Activated CD4-positive, CD25-positive, alpha-beta regulatory T cell (primary cell): ENCODE measurements at places on chromosomes 2 and 18.

DNA sequence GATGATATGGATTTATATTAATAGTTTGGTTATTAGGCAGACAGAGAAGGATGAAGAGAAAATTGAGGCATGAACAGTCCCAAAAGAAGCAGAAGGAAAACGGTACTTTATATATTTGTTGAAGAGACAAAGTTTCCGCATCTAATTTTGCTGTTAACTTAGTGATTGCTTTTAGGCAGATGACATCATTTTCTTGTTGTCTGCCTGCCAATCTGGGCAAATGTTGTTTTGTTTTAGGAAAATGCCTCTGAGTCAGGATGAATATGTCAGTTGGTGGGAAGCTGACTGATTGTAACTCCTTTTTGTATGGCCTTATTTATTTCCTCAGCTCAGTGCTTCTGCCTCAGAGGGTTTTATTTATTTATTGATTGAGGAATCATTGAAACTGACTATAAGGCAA is 52.5 kb upstream of the CAVIN2 start:
- DNase-seq: no peak

- no peak for DNase-seq
Measured at GRCh38 chr2:69770193-69770702, 28.3 kb downstream of the ANXA4 start.

DNA sequence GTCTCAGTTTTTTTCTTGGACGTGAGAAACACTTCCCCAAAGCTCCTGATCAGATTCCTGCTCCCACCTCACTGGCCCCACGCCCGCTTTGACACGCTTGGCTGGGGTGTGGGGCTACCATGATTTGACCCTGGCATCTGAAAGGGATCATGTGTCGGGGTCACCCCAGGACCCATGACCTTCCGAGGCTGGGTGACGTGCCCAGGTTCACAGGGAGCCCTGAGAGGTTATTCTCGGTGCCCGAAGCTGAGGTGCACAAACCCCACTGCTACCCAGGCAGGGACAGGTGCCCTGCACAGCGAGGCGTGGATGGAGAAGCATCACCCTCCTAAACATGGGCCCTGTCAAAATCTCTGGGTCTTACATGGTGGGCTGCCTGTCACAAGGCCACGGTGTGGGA is 404.1 kb downstream of the GALR1 start:
- no peak for DNase-seq

- DNase-seq: no peak
Measured at GRCh38 chr18:63336366-63337099, 17.0 kb upstream of the BCL2 start.

GRCh38 chr18:23541349-23542093 is 38.2 kb downstream of the RMC1 start:
- no peak for DNase-seq

DNA sequence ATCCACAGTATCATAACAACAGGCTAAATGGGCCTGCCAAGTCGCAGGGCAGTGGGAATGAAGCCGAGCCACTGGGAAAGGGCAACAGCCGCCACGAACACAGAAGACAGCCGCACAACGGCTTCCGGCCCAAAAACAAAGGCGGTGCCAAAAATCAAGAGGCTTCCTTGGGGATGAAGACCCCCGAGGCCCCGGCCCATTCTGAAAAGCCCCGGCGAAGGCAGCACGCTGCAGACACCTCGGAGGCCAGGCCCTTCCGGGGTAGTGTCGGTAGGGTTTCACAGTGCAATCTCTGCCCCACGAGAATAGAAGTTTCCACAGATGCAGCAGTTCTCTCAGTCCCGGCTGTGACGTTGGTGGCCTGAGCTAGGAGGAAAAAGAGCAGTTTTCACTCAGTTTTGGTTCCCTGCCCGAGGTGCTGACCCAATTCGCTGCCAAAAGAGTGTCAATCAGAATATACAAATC is 32.2 kb downstream of the KCTD18 start:
- DNase-seq: no peak

DNA sequence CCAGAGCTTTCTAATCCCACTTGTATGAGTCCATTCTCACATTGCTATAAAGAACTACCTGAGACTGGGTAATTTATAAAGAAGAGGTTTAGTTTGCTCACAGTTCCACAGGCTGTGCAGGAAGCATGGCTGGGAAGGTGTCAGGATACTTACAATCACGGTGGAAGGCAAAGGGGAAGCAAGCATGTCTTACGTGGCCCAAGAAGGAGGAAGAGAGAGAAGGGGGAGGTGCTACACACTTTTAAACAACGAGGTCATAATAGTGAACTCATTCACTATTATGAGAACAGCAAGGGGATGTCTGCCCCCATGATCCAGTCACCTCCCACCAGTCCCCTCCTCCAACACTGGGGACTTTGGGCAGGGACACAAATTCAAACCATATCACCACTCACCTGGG is 67.8 kb downstream of the TTC32 start:
- no peak for DNase-seq

- DNase-seq: no peak
Measured at GRCh38 chr2:162029287-162029901, 44.6 kb downstream of the DPP4 start.

- DNase-seq: no peak
Measured at GRCh38 chr2:212441141-212441540, 97.5 kb downstream of the ERBB4 start.

DNA sequence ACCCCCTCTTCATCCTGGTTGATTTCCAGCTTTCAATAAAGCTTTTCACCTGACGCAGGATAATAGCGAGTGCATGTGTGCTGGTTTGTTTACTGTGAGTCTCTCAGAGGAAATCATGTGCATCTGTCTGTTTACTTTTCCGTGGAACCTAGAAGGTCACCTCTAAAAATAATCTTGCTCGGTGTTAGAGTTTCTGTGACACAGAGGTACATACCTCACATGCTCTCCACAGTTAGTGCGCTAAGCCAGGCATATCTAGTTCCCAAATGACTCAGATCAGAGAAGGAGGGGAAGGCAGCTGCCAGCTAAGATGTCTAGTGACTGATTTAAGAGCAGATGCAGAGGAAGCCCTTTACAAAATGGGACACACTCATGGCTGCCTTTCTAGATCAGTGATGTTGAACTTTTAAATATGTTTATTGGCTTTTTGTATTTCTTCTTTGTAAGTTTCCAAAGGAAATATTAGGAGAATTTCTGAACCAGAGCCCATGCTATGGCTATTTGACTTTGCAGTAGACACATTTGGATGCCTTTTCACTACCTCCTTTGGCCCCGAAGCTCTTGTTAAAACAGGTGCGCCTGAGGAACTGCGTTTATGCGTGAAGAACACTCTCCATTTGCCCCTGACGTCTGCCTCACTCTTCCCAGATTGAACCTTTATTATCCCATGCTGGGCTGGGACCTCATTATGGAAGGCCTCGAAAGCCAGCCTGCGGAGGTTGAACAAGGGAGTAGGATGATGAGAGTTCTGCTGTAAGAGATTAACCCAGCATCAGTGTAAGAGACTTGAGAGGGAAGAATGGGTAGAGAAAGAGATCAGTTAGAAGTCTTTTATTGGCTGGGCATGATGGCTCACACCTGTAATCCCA is 145.6 kb downstream of the FAM161A start:
- DNase-seq: no peak

DNA sequence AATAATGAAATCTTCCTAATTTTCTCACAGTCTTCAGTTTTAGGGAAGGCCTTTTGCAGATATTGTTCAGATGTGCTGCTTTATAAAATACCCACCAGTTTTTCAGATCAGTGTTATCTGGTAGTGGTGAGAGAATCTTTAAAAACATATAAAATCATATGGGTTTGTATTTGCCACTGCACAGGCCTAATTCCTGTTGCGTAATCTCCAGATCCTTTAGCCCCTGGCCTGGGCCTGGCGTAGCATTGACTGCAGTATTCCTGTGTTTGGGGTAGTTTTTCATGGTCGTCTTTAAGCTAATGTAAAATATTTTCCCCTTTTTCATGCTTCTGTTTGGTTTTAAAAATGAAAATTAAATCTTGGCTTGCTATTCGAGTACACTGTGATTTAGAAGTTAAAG is 43.2 kb downstream of the TSHZ1 start:
- no peak for DNase-seq

- no peak for DNase-seq
Measured at GRCh38 chr2:5851410-5851809, 159.2 kb downstream of the SOX11 start.

DNA sequence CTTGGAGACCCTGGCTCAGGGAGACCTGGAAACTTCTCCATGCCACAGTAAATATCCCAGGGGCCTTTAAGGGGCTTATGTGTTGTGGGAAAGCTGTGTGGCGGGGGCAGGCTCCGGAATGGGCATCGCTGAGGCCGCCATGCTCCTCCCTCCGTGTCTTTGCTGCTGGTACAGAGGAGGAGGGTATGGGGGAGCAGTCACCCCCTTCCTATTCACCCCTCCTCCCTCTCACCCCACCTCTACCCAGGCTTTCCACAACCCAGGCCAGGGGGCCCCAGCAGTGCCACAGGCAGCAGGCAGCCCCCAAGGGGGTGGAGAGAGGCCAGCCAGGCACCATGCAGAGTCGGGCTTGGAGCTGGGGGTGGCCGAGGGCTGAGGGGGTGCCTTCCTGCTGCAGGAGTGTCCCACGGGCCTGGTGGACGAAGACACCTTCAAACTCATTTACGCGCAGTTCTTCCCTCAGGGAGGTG is 28.0 kb upstream of the FAHD2A start:
- no peak for DNase-seq

DNA sequence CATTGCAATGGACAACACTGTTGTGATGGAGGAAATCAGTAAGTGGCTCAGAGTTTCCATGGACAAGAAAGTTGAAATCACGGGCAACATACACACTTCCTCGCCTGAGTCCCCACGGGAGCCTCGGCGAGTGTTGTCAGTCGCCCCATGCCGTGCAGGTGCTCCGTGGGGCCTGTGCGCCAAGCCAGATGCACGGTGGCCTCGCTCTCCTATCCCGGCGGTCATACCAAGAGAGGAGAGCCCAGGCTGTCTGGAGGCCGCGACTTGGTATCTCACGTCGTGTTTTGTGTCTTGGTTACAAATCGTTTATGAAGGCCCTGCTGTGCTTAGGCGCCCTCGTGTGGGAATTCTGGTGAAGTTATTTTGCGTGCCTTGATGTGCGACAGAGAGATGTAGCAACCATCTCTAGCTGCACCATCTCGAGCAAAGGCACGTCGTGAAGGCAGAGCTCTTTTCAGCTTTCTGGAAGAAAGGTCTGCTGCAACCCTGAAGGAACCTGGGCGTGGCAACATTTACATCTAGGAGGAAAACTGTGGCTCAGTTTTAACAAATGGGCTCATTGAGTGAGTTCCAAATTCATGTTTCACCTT is 21.8 kb downstream of the ATG4B start:
- no peak for DNase-seq

DNA sequence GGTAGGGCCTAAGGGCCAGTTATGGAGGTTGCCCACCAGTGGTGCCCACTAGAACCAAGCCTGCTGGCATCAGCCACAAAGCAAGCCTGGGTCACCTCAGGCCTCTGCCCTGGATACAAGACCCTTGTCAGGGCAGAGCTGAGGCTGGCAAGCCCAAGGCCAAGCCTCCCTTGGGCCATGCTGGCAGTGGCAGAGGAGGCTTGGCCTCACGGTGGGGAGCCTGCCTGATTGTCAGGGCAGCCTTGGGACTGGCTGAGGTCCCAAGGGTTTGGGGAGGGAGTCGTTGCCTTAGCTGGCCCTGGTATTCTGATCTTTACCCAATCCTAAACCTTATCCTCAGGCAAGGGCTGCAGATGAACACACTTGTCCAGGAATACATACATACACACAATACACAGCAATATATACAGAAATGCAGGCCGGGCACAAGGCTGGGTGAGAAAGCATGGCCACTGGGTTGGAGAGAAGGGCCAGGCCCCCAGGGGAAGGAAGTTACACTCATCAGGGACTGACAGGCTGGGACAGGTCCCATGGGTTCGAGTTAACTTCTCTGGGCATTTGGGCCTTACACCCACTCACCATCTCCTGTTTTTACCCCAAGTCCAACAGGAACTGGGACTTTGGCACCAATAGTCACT is 21.0 kb downstream of the CCT7 start:
- no peak for DNase-seq

DNA sequence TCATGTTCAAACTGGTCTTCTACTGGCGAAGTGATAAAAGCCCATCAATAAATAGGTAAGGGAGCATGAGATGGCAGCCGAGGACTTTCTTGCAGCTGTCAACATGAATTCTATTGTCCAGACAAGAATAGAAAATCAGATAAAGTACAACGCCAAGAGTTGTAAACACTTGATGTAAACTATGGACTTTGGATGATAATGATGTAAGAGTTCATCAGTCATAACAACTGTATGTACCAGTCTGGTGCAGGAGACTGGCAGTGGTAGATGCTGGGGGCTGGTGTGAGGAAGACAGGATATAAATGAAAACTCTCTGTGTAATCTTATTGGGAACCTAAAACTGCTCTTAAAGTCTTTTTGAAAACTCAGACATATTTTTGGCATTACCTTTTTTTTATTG is 155.9 kb upstream of the RASGRP3 start:
- DNase-seq: no peak

DNA sequence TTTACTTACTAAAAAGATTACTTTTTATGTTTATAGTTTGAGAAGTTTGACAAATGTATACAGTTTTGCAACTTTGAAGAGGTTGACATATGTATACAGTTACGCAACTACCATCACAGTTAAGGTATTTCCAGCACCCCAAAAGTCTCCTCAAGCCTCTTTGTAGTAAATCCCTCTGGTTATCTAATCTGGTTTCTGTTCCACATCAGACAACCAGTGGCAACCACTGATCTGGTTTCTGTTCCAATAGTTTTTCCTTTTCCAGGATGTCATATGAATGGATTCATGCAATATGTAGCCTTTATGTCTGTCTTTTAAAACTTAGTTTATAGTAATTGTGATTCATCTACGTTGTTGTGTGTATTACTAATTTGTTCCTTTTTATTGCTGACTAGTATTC is 23.5 kb downstream of the IFIH1 start:
- DNase-seq: no peak

DNA sequence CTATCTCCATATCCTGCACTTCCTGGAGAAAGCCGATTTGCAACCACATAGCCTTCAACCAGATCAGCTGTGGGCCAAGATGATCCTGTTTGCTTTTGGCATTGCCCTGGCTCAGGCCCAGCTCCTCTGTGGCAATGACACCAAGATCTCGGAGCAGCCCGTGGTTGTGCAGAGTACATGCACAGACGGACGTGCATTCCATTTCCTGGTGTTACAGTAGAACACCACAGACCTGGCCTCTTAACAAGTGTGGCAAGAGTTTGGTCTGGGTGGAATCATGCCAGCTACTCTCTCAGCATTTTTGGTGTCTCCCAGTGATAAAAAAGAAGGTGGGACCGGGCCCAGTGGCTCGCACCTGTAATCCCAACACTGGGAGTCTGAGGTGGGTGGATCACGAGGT is 20.0 kb downstream of the MALT1 start:
- no peak for DNase-seq

GRCh38 chr2:143891879-143892308 is 628.0 kb downstream of the ZEB2 start:
- no peak for DNase-seq

DNA sequence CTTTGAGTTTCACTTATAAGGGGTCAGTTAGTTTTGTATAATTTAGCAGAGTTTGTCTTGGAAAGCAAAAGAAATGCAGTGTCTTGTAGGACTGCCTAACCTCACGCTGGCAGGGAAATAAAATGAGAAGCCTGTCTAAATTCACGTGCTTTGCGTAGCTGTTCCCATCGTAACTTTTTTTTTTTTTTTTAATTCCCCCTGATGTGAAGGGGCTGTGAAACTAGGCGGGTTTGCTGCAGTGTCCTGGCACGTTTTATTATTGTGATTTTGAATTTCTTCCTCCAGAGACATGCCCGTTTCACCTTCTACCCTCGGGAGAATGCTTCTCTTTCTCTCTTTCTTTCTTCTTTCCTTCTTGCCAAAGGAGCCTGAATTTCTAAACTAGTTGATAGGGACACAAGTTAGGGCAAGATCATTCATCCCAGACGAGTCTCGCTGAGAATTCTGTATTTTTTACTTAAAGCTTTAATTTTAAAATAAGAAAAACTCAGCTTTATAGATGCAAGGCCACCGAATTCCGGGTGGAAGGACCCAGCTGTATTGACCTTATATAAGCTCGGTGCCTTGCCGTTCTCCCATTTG is 2.3 kb downstream of the MEIS1 start:
- DNase-seq: no peak
